ENCODE measurements at places on chromosomes 2 and 18.

- DNase-seq, result no peak
Observed at GRCh38 chr2:153604133-153604532, 125.6 kb upstream of the RPRM start.

DNA sequence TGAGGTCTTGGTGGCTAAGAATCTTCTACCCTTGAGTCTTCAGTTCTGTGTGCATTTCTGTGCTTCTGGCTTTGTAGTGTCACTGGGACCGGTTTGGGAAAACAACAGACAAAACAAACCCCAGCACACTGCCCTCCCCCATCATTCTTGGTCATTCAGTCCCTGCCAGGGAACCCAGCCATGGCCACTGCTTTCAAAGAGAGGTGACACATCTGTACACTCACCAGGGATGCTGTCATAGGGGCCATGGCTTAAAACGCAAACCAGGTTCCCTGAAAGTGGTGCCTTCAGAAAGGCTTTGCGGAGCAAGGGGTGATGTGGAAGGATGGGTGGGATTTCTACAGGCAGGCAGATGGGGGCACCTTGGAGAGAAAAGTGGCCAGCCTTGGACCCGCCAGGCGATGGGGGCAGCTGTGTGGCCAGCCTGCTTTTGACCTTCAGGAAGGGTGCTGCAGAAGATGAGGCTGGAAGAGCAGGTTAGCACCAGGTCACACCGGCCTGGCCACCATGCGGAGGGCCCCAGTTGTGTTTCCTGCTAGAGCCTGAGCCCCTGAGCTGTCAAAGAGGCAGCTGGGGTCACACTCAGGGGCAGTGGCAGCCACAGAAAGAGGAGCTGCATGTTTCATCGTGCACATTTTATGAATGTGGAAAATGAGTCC lies 101.3 kb downstream of the INHBB start:
- no peak for DNase-seq

- no peak for DNase-seq
Observed at GRCh38 chr18:67634631-67635338, 118.3 kb upstream of the DSEL start.

- DNase-seq, result no peak
Observed at GRCh38 chr2:101577173-101577572, 102.3 kb upstream of the RFX8 start.

GRCh38 chr2:148814860-148815419 lies 60.1 kb upstream of the KIF5C start:
- no peak for DNase-seq

- DNase-seq, result no peak
Observed at GRCh38 chr18:51235009-51235789, 37.7 kb upstream of the MEX3C start.

DNA sequence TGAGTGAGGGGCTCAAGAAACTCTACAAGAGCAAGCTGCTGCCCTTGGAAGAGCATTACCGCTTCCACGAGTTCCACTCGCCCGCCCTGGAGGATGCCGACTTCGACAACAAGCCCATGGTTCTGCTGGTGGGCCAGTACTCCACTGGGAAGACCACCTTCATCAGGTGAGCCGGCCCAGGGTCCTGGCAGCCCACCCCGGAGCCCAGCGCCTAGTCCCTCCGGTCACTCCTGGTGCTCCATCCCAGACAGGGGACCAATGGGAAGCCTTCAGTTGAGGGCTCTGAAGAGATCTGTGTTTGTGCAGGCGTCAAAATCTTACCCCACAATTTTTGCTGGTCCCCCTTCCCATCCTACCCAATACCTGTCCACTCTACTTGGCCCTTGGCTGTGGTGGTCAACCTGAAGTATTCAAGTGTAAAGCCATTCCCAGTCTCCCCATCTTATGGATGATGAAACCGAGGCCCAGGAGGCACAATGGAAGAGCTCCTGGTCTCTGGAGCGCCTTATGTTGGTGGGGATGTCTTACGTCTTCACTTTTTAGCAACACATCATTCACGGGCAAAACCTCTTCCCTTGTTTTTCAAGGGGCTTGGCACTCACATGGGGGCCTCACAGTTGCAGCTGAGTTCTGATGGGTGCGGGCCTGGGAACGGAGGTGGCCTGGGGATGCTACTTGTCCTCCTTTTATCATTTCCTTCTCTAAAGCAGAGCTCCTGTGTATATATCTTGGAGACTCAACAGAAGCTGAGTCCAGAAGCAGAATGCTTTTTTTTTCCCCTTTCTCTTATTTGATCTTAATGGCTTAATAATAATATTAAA lies 941 bp downstream of the EHD3 start:
- no peak for DNase-seq

GRCh38 chr2:231211486-231211885 lies 13.1 kb downstream of the ARMC9 start:
- DNase-seq, result no peak

GRCh38 chr2:20925265-20925889 lies 102.5 kb upstream of the LDAH start:
- DNase-seq, result no peak

- peak; percentile 56 for DNase-seq
Observed at GRCh38 chr2:195559431-195559914, 97.6 kb upstream of the SLC39A10 start.

DNA sequence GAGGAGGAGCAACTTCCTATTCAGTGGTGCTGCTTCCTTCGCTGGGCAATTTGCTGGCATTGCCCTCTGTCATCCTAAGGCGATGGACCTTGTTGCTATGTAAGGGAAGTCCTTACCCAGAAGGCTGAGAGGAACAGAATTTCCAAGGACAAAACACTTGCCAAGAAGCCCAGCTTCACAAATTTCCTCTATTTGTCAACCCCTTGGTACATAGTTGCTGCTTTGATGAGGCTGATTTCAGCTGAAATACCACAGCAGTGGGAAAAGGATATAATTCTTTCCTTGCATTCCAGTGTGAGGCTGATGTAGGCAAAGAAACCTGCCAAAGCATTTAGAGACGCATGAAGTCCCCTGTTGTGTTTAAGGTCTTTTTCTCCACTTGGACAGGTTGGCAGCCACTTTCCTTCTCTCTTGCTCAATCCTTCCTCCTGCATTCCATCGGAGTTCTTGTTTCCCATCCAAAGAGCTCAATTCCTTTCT lies 16.4 kb upstream of the ST3GAL5 start:
- no peak for DNase-seq

- DNase-seq, result no peak
Observed at GRCh38 chr2:223469270-223470046, 132.7 kb downstream of the SCG2 start.

- no peak for DNase-seq
Observed at GRCh38 chr2:217857624-217858506, 144.9 kb downstream of the TNS1 start.

DNA sequence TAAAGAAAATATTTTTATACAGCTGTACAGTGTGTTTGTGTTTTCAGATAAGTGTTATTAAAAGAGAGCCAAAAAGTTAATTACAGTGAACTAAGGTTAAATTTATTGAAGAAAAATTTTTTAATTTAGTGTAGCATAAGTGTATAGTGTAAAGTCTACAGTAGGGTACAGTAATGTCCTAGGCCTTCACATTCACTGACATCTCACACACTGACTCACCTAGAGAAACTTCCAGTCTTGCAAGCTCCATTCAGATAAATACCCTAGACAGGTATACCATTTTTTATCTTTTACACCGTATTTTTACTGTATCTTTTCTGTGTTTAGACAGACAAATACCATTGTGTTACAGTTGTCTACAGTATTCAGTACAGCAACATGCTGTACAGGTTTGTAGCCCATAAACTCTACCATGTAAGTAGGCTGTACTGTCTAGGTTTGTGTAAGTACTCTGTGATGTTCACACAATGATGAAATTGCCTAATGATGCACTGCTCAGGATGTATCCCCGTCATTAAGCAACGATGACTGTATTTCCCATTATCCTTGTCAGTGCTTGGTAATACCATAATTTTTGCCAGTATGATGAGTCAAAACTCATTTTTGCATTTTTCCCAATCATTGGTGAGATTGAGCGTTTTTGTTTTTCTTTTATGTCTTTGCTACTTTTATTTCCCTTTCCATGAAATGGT lies 48.2 kb upstream of the B3GNT2 start:
- DNase-seq, result no peak

DNA sequence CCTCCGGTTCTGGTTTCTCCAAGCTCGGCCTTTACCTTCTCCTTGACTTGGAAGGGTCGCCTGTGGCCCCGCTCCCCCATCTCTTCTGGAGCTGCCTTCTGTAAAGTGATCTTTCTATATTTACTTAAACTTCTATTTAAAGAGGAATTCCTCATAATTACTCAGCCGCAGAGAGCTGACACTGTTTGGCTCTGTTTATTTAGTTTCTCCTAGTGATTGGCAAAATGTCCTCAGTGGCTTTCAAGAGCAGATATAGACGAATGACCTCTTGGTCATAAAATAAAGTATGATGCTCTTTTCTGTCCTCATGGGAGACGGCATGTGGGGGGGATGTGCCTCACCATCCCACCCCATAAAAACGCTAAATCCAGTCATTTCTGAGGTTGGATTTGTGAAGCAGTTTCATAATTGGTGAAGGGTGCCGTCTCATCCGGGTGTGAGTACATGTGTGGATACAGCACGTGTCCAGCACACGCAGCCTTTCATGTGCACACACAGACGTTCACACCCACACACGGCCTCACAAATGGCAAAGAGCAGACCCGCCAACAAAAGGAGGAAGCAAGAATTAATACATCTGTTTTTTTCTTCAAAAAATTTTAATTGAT lies 43.4 kb upstream of the SMAD7 start:
- no peak for DNase-seq

DNA sequence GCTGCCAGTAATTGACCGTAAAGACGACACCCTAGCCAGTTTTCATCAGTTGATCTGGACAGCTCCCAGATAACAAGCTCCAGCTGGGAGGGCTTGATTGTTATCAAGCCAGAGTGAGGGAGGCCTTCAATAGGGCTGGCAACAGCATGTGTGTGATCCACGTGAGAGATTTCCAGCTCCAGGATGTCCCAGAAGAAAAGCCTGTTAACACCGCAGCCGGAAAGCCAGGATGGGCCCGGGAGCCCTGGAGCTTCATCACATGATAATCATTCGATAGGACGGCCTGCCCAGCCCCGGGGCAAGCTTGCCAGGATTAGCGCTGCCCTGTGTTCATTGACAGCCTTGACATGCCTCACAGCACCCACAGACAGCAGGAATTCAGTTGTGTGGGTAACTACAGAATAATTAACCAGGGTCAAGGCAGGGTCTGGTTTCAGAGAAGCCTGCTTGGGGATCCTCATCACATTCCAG lies 182.5 kb downstream of the C1D start:
- no peak for DNase-seq

DNA sequence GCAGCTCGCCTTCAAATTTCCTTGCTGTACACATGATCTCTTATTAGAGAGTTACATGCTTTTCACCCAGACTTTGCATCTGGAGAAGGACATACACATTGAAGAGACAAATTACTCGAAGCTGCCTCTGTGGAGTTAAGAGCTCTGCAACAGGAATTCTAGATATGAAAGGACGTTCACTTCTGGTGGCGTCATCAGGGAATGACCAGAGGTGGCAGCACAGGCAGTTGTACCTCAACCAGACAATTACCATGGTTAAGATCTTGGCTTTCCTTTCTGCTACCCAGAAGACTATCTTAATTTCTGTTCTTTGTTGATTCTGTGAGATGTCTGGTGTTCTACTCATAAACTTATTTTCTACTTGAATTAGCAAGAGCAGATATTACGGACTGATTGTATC lies 39.1 kb upstream of the MC4R start:
- DNase-seq, result no peak

DNA sequence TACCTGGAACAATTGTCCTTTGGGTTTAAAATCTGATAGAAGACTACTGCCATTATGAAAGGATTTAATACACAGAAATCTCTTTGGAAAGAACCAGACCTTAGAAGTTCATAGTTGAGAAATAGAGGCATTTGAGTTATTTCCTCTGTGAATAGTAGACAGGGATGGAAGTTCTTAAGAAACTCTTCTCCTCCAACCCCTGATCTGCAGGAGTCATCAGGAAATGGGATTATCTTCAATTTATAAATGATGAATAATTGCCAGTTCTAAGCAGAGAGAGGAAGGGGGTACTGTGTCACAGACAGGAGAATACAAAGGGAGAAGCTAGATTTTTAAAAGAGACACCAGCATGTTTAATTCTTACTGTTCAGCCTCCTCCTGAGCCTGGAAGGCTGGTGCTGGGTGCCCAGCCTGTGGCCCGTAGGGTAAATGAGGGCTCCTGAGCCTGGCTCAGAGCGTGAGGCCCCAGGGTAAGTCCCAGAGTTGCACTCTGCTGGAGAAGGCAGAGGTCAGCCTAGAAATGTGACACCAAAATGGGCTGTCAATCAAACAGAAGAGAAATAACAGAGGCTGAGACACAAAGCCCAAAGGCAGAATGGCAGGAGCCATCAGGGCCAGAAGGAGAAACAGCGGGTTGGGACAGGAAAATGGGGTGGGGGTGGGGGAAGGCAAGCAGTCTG lies 58.2 kb upstream of the PKDCC start:
- DNase-seq, result no peak

DNA sequence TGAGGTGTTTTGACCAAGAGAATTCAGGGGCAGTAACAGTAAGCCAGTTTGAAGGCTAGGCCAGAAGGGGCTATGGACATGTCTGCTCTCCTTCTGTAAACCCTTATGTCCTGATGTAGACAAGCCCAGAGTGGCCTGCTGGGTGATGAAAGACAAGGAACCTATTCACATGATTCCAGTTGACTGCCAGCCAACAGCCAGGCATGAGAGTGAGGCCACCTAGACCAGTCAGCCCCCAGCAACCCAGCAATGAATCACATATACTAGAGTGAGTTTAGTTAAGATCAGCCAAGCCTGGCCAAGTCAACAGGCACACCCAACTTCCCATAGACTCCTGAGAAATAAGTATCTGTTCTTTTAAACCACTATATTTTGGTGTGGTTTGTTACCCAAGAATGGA lies 1889.7 kb upstream of the CELF4 start:
- no peak for DNase-seq

GRCh38 chr2:99576775-99577174 lies 87.0 kb upstream of the REV1 start:
- DNase-seq, result no peak

- no peak for DNase-seq
Observed at GRCh38 chr2:183010112-183010511, 28.1 kb downstream of the NCKAP1 start.

DNA sequence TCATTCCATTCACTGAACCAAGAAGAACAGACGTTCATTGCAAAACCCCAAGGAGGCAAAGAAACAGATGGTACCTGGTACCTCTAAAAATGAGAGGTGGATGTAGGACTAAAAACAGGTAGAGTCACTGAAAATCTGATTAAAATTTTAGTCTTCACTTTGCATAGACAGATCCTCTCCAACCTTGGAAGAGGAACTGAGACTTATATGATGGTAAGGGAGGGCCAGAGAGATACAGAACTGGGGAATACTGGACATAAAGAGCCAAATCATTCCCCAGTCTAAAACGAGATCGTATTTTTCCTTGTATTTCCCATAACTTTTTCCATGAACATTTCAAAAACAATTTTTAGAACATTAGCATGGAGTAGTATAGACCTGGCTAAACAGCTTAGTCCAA lies 59.7 kb upstream of the SPOPL start:
- no peak for DNase-seq

DNA sequence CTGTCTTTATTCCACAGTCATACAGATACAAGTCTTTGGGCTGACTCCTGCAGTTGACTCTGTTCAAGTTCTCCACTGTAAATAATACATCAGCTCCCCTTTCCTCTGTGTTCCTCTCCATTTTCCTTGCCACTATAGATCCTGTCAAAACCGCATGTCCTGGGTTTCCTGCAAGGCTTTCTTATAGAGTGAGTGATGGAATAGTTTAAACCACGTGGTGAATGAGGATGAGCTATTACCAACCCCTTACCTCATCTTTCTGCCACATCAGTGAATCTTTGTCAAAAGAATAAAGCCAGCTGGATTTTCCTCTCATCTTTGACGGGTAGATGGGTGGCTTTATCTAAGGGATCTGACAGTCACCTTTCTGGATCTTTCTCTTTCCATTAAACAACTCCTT lies 3.9 kb upstream of the GALNT14 start:
- no peak for DNase-seq
